ENCODE measurements at places on chromosomes 1 and 21.

- DNase-seq = no peak
These were observed 53.4 kb downstream of the FBXO2 start for GRCh38 chr1:11600836-11601235.

DNA sequence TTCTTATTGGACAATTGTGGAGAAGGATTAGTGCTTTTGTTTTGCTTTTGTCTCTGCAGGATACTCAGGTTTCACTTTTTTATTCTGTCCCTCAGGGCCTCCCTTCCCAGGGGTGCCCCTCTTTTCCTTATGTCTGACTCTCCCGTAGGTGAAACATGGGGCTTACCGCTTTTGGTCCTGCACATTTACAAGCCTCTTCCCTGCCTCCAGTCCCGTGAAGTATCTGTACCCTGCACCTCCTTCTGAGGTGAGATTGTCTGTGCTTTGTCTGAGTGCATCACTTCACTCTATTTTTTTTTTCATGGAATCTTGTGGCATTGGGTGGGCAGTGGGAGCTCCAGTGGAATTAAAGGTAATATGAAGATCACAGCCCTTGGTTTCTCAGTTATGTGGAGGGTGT is 758.1 kb upstream of the TPTE start:
- no peak for DNase-seq

DNA sequence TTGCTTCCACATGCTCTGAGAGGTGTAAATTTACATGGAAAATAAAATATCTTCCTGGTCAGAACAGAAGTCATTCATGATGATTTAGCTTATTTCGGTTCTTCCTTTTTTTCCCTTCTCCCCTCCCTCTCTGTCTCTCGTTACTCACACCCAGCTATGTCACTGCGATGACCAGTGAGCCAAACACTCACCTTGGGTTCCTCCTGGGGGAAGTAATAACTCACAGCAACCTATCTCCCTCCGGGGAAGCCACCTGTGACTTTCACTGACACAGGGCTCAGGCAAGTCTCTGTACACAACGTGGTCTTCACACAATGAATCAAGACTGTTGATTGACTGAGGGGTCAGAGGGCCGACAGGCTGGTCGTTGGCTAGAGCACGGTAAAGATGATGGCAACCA is 135.3 kb upstream of the VANGL1 start:
- no peak for DNase-seq

- no peak for DNase-seq
These were observed 41.9 kb upstream of the SERBP1 start for GRCh38 chr1:67472056-67472455.

DNA sequence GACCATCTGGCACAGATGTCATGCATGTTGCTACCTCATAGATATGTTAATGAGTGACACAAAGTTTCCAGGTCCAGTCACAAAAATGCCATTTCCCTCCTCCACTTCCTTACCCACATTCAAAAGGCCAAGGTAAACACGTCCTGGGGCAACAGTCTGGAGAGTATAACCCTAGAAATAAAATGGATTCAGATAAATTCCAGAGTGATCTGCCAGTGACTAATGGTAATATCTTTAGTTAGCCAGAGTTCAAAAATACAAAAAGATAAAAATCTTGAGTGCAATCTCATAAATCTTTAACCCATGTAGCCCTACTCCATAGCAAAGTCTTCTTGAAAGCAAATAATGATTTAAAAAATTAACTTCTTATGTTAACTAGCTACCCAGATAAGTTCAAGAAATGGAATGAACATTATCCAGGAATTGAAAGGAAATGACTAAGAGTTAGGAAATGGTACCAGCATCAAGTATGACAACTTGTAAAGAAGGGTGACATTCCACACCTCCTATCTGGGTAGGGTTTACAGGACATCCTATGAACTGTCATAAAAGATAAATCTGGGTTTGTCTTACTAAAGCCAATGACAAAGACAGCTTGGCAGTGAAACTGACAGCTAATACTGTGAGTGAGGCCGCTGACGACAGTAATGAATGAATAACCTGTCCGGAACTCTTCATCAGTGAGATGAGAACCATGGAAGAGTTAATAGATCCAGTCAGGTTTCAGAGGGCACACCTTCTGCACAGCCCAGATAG is 18.1 kb downstream of the RGS2 start:
- DNase-seq = no peak

GRCh38 chr1:108585313-108585712 is 25.4 kb downstream of the EEIG2 start:
- no peak for DNase-seq

DNA sequence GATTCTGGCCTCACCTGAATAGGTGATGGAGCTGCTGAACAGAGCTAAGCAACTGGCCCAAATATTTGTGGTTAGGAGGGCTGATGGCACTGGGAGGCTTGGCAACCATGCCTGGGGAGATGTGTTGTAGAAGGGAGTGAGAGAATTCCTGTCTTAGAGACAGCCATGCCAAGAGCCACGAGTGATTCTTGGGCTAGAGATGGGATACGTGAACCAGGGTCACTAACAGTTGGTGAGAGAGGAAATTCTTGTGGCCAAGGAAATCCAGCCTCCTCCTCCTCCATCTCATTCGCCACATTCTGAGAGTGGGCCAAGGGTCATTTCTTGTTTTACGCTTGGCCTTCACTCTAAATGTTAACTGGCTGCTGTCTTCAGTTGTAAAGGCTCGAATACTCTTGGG is 46.3 kb downstream of the NGF start:
- DNase-seq = no peak

GRCh38 chr1:173224280-173224892 is 17.3 kb upstream of the TNFSF4 start:
- DNase-seq = no peak

- DNase-seq = no peak
These were observed at the start of gene PLD5 for GRCh38 chr1:242524571-242525359. TSS of gene PLD5 (minus strand) at chr1:242524697.

GRCh38 chr1:74471470-74471869 is 40.9 kb downstream of the LRRC53 start:
- no peak for DNase-seq

- no peak for DNase-seq
These were observed 77.5 kb downstream of the SPSB1 start for GRCh38 chr1:9369964-9370788.

DNA sequence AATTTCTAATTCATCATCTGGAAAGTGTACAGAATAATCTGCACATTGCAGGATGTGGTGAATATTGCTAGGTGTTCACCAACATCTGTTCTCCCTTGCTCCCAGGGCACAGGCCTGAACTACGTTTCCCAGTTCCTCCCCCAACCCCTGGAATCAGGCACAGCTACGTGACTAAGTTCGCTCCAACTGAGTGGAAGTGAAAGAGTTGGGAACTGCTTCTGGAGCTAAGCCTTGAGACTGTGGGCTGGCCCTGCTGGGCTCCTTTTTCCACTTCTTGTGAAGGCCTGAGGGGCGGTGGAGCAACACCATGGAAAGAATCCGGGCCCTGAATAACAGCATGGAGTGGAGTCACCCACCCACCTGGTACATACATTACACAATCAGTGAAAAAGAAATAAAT is 534.6 kb downstream of the SMYD3 start:
- DNase-seq = no peak

GRCh38 chr1:11680270-11681070 is 478 bp downstream of the MAD2L2 start:
- no peak for DNase-seq

DNA sequence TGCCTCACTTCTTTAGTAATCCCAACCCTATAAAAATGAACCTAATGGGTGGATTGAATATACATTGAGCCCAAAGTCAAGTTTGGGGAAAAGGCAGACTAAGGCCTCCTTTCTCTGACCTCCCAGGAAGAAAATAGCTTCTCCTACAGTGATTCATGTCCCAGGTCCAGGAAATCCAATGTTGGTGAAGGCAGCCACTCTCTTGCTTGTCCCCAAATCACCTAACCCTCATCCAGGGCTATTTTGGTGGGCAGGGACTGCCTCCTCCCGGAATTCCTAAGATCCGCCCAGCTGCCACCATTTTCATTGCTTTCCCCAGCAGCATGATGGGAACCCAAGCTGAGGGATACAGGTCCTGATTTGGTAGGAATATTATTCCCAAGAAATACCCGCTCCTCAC is 8.4 kb downstream of the MYOG start:
- DNase-seq = no peak

- DNase-seq = no peak
These were observed 13.2 kb upstream of the SEC16B start for GRCh38 chr1:177983077-177983476.

DNA sequence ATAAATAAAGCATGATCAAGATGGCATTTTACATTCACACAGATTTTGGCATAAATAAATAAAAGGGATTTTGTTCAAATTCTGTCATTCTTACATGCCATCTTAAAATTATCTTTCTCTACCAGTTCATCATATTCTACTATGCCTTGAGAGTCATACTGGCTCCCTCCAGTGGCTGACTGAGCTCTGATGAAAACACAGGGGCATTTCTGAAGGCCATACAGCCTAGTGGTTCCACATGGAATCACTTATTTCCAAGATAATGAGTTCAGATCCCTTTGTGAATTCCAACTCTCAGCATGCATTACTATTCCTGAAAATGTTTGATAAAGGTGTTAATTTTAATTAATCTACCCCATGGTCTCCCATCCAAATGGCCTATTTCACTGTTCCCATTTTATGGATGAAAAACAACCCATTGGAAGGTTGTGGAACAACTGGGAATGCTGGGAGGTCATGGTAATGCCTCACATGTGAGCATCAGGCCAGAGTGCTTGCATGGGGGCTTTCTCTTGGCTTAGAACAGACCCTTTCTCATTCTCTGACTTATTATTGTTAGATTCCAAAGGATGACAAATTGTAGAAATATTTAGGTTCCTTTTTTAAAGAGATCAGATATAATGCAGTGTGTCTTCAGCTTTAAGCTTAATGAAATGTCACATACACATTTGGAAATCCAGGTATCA is 622.4 kb upstream of the PKN2 start:
- no peak for DNase-seq

GRCh38 chr1:81414488-81415015 is 386.2 kb upstream of the ADGRL2 start:
- DNase-seq = no peak
